ENCODE measurements at places on chromosomes 7 and 10. TPM values are rescaled to one million over a fixed set of nuclear protein-coding genes. Genes with fewer than 3 reads are reported as not detected.

DNA sequence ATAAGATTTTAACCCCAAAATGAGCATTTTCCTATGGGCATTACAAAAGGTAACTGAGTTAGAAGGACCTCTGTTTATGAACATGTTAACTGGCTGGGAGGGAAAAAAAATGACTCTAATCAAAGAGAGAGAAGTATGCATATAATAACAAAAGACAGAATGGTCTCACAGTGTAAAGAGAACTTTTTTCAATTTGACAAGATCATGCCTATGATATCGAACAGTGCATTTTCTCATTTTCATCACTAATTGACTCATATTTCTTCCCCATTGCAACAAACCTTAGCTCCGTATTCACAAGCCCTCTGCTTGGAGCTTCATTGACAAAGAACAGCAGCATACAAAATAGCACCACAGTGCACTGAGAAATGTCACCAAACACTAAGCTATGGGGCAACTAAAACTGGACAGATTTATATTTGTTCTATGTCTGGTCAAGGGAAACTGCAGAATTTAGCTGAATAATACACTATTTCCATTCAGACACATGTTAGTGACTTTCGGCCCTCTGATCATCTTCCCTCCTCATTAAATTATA is 45.6 kb downstream of the SMURF1 start:
- no peak for DNase-seq

DNA sequence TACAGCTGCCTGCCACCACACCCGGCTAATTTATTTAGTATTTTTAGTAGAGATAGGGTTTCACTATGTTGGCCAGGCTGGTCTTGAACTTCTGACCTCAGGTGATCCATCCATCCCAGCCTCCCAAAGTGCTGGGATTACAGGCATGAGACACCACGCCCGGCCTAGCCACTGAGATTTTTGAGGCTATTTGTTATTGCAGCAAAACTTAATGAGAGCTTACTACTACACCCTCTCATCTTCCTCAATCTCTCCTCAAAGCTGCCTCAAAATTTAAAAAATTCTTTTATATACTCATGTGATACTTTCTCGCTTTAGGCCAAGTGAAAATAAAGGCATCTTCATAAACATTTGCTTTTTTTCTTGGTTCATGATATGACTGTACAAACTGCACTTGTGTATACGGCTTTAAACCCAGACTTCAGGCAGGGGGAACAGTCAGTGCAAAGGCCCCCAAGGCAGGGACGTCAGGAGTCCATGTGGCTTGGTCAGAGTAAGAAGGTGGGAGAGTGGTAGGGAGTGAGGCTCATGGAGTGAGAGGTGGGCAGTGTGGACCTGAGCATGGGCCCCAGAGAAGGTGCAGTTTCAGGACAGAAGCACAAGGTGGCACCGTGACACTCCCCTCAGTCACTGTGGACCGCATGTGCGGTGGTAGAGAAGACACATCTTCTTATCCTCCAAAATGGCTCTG is 55.5 kb downstream of the SYPL1 start:
- DNase-seq = no peak

DNA sequence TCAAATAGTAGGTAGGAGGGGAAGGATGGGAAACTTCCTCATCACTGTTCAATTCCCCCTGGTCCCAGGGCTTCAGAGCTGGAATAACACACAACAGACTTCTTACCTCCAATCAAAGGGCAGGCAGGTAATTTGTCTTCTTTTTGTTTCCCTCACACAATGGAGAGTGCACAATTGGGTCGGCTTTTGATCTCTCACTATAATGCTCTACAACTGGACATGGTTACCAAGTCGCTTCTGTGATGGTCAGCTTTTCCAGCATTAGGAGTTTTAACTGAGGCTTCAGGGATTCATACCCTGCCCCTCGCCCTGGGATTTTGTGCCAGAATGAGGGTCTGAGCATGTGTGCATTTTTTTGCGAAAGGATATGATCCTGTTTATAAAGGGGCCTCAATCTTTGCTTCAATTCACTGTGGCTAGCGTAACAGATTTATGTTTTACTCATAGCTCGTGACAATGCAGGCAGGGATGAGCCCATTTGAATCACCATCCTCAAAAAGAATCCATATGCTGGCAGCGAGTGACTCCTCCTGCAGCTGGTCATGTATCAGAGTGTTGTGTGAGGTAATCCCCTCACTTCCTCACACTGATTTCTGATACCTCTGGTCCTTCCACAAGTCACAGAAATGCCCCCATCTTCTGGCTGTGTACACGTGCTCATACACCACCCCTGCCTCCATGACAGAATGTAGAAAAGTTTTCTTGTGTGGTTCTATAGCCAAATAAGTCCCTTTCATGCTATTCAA is 189.6 kb downstream of the CTTNBP2 start:
- DNase-seq = no peak

SEMA3E gene
- polyA plus RNA-seq = 2.1 TPM

TMEM26 gene
- 8.7 TPM for polyA plus RNA-seq

All from right renal pelvis (tissue), 4 donors.